ENCODE measurements at places on chromosomes 7 and 10.

DNA sequence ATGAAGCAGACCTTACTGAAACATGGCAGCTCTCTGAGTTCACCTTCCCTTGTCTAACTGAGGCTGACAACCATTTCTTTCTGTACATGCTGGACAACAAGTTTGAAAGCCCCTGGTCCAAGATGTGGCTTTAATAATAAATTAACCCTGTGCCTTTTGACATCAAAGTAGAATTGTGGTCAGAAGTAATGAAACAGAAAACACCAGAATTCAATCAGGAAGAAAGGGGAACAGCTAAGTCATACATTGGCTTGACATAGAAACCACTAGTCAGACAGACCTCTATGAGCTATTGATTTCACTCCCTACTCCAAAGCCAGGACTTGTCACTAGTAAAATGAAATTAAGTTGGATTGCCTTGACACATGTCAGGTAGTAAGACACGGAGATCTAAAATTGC is 175.2 kb upstream of the ASAH2 start:
- DNase-seq, result no peak

DNA sequence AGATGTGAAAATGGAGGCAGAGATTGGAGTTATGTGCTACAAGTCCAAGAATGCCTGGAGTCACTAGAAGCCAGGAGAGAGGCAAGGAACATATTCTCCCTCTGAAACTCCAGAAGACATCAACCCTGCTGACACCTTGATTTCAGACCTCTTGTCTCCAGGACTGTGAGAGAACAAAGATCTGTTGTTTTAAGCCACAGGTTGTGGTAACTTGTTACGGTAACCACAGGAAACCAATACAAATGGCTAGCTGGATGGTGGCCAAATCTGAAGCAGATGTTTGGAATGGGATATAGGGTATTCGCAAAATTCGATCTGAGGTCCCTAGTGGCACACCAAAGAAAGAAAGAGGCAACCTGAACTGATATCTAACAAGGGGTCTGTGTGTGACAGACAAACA is 129.0 kb downstream of the HERPUD2 start:
- no peak for DNase-seq

- DNase-seq, result no peak
These were observed 3.1 kb downstream of the VAX1 start for GRCh38 chr10:117135026-117135372.

DNA sequence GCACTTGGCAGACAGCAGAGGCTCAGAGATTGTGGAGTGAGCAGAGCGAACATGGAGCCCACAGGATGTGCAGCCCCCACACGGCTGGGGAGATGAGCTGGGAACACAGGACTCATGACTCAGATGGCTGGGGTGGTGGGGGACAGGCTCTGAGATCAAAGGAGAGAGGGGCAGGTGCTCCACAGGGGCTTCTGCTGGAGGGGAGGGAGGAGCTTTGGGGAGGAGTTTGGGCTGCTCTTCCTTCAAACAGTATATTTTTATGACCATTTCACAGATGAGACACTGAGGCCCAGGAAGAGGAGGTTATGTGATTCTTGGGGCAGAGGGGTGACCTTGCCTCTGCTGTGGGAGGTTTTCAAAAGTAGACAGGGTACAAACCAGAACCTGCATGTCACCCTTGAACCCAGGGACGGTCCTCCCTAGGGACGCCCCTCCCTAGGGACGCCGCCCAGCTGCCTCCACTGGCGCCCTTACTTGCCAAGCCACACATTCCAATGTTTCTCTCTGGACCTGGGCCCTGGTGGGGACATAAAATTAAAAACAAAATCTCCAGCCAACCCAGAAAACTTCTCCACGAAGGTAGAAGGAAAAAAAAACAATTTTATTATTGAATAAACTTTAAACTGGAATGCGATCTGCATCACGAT is 981 bp upstream of the CRYGN start:
- DNase-seq, result no peak

DNA sequence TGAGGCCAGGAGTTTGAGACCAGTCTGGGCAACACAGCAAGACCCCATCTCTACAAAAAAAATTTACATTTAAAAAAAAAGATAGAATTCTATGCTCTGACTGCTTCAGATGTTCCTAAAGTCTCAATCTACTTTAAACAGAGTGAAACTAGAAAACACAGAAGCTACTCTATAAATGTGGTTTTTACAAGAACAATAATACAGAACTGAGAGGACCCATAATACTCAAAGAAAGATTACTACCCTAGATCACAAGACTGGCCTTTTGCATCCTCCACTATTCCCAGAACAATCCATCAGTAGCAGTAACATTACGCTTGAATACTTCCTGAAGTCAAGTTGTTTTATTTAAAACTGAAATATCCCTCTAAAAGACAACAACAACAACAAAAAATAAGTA is 119.4 kb downstream of the ZFAND4 start:
- no peak for DNase-seq

DNA sequence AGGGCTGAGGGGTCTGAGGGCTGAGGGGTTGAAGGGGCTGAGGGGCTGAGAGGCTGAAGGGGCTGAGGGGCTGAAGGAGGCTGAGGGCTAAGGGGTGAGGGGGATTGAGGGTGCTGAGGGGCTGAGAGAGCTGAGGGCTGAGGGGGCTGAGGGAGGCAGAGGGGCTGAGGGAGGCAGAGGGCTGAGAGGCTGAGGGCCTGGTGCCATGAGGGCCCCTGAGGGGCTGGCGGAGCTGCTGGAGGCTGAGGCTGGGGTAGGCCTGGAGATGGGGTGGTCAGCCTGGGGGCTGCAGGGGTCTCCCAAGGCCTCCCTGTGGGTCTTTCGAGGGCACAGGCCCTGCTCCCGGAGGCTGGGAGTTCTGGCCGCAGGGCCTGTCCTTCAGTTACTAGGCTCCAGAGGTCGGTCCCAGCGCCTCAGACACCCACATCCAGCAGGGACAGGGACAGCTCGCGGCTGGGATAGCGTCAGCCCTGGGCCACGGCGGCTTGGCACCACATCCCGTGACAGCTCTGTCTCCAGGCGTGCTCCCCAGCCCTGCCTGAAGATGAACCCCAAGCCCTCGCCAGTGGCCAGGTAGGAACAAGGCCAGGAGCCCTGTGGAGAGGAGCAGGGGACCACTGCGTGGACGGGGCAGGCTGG is 16.9 kb downstream of the MYO1G start:
- no peak for DNase-seq

DNA sequence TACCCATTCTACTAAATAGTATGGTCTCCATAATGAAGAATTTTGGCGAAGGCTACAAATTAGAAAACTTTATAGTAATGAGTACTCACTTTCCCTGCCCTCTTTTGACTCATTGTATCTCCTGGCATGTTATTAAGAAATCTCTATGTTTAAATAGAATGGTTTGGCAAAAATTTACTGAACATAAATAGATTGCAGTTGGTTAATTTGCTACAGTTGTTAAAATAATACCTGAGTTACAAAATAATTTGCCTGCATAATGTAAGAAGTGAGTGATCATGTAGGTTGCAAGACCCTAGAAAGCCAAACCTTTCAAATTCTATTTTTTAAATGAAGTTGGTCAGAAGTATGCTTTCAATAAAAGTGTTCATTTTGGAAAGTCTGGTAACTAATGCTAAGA is 176.8 kb upstream of the AHR start:
- DNase-seq, result no peak

- DNase-seq, result peak; percentile 43
These were observed 162.9 kb downstream of the ARL5B start for GRCh38 chr10:18822156-18822555.

- peak; percentile 42 for DNase-seq
These were observed 88.6 kb downstream of the LYZL1 start for GRCh38 chr10:29377333-29377961.

Measured in IMR-90 (cell line).